ENCODE measurements at places on chromosomes 7 and 10. TPM values are rescaled to one million over a fixed set of nuclear protein-coding genes. Genes with fewer than 3 reads are reported as not detected.

PAX4 gene
- not detected for total RNA-seq

CARD11 gene
- 105 TPM for total RNA-seq

BHLHA15 gene
- 0.40 TPM for total RNA-seq

DNA sequence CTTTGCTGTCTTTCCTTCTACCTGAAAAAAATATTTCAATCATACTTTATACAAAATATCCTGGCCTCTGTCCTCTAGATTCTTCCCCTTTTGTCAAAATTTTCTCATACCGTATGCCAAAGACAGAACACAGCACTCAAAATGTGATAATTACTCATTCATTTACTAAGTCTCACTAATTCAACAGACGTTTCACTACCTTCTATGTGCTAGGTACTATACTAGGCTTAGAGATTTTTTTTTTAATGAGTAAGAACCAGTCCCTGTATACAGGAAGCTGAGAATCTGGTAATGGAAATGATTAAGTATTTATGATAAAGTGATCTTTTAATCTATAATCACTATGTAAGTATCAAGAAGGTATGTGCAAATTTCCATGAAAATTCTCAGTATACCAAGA is 128.0 kb downstream of the ELAPOR2 start:
- H3K36me3 ChIP-seq, result no peaks in the 10 kb centered on the region
- H3K27me3 ChIP-seq, result peaks cover 2% of the 10 kb centered on the region
- no peak for DNase-seq
- H3K27ac ChIP-seq, result peak overlapping the region; percentile 20

GRCh38 chr10:115417585-115418265 is 324.6 kb downstream of the ATRNL1 start:
- peak; percentile 4 for DNase-seq
- H3K4me3 ChIP-seq, result no peak overlapping the region
- H3K4me1 ChIP-seq, result no peaks in the 10 kb centered on the region
- no peak overlapping the region for H3K27ac ChIP-seq
- no peaks in the 10 kb centered on the region for H3K36me3 ChIP-seq

IQUB gene
- 0.07 TPM for total RNA-seq
